Iris pigment epithelial cell (primary cell): ENCODE measurements at places on chromosomes 3 and 15.

- DNase-seq, result no peak
Observed at GRCh38 chr15:74782259-74783071, 585 bp downstream of the CSK start.

- DNase-seq, result no peak
Observed at GRCh38 chr15:27061739-27062138, 90.8 kb downstream of the GABRG3 start.

- no peak for DNase-seq
Observed at GRCh38 chr3:119243712-119244111, 3.0 kb upstream of the B4GALT4 start.

DNA sequence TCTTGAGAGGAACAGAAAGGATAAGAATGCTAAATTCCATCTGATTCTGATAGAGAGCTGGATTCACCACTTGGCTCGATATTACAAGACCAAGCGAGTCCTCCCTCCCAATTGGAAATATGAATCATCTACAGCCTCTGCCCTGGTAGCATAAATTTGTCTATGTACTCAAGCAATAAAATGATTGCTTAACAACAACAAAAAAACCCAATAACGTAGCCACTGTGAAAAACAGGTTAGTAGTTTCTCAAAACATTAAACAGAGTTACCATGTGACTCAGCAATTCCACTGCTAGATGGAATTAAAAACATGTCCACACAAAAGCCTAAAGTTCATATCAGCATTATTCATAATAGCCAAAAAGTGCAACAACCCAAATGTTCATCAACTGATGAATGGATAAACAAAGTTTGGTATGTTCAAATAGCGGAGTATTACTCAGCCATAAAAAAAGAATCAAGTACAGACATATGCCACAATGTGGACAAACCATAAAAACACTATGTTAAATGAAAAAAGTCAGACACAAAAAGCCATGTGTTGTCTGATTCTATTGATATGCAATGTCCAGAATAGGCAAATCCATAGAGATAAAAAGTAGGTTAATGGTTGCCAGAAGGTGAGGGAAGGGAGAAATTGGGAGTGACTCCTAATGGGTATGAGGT, 16.8 kb downstream of the BCL2L10 start:
- DNase-seq, result peak; percentile 96

GRCh38 chr3:191119415-191120295, 79.4 kb upstream of the OSTN start:
- no peak for DNase-seq

GRCh38 chr3:107931326-107931725, 159.5 kb downstream of the CD47 start:
- DNase-seq, result no peak

- peak; percentile 33 for DNase-seq
Observed at GRCh38 chr3:111714305-111714704, 119.2 kb upstream of the ZBED2 start.

DNA sequence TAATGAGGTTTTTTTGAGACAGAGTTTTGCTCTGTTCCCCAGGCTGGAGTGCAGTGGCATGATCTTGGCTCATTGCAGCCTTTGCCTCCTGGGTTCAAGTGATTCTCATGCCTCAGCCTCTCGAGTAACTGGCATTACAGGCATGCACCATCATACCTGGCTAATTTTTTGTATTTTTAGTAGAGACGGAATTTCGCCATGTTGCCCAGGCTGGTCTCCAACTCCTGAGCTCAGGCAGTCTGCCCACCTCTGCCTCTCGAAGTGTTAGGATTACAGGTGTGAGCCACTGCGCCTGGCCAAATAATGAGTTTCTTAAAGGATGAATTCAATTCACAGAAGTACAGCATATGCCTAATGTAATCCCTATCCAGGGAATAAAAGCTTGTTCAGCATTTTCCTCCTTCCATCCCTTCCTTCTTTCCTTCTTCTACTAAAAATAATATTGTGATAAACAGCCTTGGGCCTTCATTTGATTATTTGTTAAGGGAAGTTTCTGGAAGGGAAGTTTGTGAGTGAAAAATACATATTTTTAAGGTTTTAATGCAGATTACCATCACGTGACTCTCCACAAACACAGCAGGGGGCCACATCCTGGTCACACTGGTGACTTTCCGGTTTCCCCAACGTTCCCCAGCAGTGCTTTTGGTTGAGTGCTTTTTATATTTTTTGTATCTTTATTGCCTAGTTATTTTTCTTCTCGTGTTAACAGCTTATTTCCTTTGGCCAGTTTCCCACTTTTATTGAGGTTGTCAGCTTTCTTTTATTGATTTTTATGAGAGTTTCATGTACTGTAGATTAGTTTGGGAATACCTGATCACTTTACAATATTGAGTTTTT, 116.8 kb downstream of the USP13 start:
- DNase-seq, result no peak

DNA sequence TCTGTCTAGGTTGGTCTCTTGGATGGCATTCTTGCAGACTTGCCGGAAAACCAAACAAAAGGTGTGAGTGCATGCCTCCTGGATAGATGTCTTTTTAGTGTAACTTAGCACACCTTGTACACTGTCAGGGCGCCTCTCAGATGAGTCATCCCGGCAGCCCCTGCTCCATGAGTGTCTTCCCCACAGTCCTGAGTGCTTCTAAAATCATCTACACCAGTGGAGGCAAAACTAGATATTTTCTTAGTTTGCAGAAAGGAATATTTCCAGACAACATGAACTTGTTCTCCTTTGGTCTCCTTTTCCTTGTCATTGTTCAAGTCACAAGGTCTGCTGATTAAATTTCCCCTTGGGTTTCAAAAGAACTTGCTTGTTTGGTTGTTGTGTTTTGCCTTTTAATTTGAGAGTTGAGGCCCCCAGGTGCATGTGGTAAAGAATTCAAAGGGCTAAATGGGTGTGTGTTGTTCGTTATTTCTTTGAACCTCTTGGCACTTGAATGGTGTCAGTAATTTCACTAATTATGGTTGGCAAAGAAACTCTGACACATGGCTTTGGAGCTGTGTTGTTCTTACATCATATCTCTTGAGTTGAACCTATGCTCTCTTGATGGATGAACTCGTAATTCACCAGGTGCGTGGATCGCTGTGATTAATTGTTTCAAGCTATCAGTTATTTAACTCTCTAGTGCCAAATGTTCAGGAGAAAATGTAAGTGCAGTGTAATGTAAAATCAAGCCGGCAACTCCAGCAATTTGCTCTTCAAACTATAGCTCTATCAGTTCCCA, 98.2 kb downstream of the IGF1R start:
- no peak for DNase-seq

GRCh38 chr15:67930720-67931119, 90.9 kb upstream of the RNU6-1 start:
- no peak for DNase-seq

GRCh38 chr15:73786538-73786937, 33.4 kb upstream of the INSYN1 start:
- DNase-seq, result no peak

DNA sequence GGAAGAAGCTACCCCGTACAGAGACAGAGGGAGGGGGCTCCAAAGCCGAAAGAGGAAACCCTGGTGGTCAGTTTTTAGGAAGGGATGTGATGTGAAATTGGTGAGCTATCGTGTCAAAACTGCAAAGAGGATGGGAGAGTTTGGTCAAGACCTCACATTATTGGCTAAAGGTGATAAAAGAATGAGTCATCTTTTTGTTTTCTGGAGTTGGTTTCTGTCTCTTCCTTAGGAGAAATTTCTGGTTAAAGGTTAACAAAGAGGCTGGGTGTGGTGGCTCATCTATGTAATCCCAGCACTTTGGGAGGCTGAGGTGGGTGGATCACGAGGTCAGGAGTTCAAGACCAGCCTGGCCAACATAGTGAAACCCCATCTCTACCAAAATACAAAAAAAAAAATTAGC, 217.8 kb upstream of the CBLB start:
- peak; percentile 4 for DNase-seq

GRCh38 chr3:48064292-48064829, 48.1 kb upstream of the MAP4 start:
- DNase-seq, result peak; percentile 13

DNA sequence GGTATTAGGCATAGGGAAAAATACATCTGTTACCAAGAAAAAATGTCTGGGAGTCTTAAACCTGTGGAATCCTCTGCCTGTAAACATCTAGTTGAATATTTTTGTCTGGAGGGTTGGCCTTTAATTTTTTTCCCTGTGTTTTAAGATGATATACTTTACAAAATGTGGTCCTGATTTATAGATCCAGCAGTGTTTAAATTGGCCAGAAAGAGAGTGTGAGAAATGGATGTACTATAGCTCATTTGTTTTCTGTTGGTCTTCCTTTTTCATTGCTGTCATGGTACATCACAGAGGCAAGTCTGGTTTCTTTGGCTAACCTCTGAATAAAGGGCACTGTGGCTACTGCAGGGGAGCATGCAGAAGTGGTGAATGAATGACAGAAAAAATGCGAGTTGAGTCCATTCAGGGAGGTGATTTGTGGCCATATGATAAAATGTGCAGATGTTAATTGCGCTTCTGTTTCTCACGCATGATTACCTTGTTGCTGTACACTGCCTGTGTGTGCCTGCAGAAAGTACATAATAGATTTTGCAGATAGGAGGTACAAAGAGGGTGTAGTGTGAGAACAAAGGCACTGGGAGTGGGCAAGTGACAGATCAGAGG, 150.0 kb downstream of the NFKBIZ start:
- no peak for DNase-seq

GRCh38 chr15:74388363-74388951, 21.0 kb upstream of the CYP11A1 start:
- no peak for DNase-seq

DNA sequence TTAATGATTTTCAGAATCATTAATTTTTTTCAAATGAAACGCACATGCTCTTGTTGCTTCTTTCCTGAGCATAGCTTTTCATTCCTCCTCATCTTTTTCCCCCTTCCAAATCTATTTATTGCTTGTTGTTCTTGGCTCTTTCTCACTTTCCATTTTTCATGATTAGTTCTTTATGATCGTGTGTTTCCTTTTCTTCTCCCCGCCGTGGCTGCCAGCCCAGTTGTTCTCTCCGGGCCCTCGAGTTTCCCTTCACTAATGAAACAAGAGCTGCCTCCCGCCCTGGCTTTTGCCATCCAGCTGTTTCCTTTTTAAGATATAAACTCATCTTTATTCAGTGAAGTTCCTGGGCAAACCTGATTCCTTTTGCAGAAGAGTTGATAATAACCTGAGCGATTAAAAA, 170.2 kb upstream of the NR2F2 start:
- peak; percentile 37 for DNase-seq

DNA sequence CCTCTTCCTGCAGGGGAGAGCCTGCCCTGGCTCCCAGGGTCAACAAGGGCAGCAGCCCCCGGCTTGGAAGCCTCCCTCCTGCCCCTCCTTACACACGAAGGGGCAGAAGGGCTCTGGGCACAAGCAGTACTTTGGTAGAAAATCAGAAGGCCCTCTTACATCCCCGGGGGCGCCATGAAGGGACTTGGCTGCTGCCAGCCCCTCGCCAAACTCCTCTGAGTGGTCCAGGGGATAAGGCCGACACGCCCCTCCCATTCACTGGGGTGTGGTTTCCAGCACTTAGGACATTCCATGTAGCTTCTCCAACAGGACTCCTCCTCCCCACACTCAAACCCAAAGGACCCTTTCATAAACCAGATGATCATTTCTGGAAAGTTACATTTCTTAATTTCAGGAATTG, 1.2 kb upstream of the ST8SIA2 start:
- DNase-seq, result no peak

DNA sequence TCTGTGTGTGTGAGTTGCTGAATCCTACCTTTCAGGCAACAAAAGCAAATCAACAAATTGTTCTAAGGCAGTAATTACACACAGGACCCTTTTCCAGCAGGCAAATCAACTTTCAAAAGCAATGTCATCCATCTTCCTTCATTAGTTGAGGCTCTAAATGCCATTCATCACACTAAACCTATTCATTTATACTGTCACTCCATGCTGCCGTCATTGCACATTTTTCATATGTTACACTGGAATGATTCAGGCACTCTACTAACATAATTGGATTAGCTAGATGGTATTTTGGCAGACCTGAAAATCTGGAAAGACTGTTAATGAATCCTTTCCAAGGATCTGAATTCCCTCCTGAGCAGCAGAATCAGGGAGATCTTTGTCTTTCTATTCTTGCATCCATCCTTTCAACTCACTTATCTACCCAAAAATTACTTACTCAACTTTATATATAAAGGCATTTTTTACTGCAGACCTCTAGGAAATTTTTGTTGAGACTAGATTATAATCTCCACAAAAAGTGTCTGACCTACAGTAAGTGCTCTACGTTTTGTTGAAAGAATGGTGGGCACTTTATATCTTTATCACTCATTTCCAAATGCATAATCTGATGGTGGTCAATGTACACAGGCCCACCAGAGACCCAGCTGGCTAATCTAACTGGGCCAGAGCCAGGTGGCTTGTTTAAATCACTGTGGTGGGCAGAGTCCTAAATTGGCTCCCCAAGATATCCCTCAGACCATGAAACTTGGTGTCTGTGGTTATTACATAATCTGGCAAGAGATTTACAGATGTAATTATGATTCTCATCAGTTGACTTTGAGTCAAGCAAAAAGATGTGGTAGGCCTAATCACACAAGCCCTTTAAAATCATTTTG, 25.0 kb downstream of the MIX23 start:
- no peak for DNase-seq

GRCh38 chr3:49388289-49388820, 23.4 kb downstream of the RHOA start:
- DNase-seq, result peak; percentile 15

DNA sequence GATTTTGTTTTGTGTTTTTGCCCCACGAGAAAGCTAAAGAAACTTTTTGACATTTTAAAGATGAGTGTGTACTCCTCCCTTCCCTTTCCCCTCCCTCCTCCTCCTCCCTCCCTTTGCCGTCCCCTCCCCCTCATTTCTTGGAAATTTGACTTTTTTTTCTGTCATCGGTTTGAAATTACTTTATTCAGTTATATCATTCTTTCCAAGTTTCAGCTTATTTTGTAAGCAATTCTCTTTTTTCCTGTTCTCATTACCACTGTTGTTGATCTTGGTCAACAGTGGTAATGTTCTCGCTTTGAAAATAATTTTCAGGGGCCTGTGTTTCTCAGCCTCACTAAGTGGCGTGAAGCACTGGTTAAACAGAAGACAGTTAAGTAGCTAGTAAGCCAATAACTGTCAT, 178.4 kb downstream of the AKAP13 start:
- no peak for DNase-seq

DNA sequence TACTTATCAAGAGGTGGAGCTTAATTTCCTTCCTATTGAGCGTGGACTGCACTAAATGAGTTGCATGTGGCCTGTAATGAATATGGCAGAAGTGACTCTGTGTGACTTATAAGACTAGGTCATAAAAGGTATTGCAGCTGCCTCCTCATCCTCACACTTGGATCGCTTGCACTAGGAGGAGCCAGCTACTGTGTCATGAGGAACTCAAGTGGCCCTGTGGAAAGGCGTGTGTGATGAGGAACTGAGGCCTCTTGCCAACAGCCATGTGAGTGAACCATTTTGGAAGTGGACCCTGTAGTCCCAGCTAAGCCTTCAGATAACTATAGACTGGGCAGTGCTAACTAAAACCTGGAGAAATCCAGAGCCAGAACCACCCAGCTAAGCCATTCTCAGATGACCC, 7.1 kb upstream of the SLC30A4 start:
- no peak for DNase-seq

DNA sequence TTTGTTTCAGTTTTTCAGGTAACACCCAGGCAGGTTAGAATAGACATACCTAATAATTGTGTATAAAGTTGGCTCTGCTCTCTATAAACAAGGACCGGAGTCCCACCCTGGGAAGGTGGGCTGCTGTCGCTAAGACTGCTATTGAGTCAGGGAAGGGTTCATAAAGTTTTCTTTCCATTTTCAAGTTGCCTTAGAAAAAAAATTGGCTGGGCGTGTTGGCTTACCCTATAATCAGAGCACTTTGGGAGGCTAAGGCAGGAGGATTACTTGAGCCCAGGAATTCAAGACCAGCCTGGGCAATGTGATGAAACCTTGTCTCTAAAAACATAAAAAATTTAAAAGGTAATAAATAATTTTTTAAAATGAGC, 11.3 kb upstream of the PIAS1 start:
- no peak for DNase-seq
